ENCODE measurements at places on chromosomes 2 and 18.

GRCh38 chr2:206443735-206444527 is 599 bp downstream of the ADAM23 start:
- DNase-seq, result peak; percentile 3

DNA sequence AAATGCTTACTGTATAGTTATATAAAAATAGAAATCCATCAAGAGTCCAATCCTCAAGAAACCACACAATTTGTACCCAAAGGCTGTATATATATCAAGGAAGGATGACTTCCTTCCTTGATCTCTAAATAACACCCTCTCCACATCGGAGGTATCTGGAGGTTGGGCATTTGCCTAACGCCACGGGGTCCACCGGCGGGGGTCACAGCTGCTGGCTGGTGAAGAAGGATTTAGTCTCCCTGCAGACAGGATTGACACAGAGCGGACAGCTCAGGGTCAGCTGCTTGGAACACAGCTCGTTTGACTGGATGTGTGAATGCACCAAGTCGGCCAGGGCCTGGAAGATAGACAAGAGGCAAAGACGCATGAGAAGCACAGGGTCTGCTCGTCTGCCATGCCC is 36.0 kb downstream of the FECH start:
- no peak for DNase-seq

GRCh38 chr2:186653511-186653910 is 40.3 kb upstream of the FAM171B start:
- no peak for DNase-seq

DNA sequence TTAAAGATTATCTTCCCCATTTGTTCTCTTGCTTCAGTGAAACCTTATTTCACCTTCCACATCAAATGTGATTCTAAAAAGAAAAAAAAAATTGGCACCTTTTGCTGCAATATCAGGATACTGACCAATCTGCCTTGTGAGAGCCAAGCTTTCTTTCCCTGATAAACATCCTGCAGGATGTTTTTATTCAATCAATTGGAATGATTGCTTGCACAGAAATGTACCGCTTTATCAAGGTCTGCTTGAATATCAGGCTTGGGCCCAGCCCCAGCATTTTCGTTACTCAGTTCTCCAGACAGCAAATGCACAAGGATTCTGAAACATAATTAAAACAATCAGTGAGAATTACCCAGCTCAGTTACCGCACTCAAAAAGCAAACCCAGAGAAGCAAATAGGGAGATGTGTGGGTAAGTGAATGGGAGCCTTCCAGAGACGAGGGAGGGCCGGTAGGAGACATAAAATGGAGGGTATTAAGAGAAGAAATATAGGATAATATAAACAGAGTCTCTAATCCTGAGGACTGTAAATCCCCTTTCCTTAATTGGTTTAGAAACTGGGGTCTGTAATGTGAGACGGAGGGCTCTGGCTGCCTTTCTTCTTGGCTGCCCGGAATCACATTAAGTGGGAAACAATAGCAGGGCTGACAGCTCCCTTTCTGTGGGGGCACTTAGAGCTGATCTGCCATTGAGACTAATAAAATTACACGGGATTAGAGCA is 291.8 kb downstream of the ICOS start:
- DNase-seq, result no peak

DNA sequence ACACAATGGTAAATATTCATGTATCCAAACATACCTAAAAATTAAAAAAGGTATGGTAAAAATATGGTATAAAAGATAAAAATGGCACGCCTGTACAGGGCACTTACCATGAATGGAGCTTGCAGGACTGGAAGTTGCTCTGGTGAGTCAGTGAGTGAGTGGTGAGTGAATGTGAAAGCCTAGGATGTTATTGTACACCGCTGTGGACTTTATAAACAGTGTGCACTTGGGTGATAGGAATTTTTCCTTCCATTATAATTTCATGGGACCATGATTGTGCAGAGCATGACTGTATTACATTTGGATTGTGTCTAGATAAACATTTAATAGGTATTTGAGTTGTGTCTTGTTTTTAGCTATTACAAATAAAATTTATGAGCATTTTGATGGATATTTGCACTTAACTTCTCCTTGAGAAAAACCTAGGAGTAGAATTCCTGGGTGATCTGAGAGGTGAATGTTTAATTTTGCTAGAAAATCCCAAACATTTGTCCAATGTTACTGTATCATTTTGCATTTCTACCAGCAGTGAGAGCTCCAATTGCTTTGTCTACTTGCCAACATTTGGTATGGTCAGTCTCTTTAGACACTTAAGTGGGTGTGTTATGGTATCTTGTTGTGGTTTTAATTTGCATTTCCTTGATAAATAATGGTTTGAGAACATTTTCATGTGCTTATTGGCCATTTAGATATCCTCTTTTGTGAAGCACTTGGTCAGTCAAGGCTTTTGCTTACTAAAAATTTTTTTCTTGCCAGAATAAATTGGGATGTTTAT is 81.7 kb downstream of the BCL2L11 start:
- DNase-seq, result no peak

DNA sequence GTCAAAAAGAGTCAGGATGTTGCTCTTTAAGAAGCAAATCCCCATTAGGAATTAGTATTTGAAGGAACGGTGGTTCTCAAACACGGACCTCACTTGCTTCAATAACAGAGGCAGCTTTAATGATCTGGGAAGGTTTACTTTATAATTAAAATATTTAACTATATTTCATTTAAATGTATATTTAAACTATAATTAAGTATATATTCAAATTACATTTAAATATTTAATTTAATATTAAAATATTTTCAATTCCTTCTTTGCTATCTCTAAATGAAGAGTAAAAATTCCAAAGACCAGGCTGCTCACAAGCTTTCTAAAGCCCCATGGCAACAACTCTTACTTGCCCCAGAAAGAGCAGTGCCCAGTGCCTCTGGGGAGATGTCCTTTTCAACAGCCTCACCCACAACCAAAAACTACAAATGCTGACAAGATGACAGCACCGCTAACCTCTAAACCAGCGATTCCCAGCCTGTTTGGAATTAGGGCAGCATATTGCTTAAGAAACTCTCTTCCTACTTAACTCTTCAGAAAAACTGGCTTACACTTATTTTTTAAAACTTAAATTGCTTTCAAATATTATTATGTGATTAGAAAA is 62.9 kb upstream of the POU3F3 start:
- DNase-seq, result no peak

DNA sequence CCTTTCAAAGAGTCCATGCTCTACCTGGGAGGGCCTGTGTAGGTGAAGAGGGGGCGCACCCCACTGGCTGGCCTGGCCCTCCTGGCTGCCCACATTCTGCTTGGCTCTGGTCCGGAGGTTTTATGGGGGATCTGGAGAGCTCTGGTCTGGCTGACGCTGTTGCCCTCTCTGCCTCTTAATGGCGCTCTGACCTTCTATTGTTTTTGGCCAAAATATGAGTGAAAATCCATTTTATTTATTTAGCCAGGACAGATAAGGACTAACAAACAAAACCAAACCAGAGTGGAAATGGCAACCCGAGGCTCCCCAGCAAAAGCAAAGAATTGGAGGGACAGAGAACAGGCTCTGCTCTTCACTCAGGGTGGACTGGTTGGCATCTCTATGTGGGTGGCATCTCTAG is 45.7 kb downstream of the PRKCE start:
- DNase-seq, result no peak

GRCh38 chr18:30965237-30965636 is 77.3 kb downstream of the DSC3 start:
- DNase-seq, result no peak

GRCh38 chr2:30234180-30234971 is 3.0 kb downstream of the LBH start:
- no peak for DNase-seq

DNA sequence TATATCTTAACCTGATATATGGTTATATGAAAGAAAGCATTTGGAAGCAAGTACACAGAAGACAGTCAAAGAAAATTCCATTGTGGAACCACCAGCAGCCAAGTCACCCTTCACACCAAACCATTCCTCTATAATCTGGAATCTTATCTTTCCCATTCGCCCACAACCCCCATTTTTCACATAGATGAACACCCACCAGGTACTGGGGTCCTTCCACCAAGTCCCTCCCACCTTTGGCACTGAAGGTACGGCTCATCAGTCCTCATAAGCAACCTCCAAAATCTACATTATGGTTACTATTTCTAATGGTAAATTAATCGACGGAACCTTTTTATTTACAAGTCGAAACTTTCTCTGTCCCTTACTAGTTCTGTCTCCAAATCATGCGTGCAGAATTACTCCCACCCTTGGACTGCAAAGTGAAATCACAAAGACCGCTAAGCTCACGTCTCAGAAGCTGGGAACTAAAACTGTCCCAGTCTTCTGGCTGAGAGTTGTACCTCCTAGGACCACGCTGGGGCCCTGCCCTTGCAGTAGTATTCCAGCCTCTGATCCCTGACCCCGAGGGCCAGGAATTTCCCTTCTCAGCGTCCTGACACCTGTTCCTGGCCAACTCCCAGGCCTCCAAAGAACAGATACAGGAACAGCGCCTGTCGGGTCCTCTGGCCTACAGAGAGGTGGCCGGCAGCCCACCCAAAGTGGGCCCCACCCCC is 702 bp downstream of the OLA1 start:
- DNase-seq, result no peak

DNA sequence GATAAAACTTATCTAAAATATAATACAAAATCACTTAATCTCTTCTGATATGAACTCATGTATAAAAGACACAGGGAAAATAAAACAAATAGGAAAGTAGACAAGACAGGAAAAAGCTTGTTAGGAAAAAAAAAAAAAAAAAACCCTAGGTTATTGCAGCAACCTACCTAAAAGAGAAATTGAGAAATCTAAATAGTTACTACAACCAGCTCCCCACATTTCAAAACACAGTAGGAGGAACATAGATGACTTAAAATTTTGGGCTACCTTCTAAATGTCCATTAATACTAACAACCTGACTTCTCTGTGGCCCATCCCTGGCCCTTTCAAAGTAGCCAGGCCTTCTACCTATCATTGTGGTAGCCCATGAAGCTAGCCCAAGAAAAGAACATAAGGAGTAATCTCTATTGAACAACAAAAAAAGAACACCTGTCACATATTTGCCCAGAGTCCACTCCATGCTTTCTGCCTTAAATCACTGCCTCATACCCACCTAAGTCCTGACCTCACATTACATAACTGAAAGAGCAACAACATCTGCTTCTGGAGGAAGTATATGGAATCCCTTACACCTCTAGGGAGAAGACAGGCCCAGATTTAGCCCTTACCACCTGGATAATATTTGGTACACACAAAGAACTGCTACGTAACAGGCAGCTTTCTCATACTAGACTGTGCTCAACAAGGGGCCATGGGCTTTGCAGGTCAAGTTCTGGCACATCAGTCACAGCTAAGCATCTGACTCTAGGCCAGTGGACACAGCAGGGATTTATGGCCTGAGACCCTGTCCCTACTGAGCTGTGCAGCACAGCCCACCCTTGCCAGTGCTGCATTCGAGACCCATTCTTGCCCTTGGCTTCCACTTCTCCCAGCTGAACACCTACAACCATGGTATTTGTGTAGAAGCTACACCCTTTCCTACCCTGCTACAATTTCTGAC is 8.5 kb downstream of the SUCLG1 start:
- no peak for DNase-seq

DNA sequence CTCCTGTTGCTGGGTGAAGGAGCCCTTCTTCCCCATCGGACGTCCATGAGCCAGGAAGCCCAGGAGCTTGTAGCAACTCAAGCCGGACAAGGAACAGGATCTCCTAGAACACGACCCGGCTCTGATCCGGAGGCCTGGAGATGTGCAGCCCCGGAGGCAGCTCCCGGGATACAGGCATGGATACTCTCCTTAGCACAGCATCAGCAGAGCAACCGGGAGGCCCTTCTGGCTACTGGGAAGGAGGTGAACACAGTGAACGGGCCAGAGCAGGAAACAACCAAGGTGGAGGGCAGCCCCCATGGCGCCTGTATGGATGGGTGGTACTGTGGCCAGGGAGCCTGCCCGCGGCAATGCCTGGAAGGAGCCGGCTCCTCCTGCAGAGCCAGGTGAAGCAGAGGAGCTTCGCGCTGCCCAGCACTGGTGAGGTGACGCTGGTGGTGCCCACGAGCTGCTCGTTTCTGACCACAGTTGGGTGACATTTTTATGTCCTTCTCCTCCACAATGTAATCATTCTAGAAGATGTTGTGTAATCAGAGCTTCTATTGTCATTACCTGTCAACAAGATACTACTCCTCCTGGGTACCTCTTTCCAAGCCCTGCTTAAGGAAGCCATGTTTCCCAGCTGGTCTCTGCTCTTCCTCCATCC is 94.3 kb downstream of the TWIST2 start:
- DNase-seq, result no peak

DNA sequence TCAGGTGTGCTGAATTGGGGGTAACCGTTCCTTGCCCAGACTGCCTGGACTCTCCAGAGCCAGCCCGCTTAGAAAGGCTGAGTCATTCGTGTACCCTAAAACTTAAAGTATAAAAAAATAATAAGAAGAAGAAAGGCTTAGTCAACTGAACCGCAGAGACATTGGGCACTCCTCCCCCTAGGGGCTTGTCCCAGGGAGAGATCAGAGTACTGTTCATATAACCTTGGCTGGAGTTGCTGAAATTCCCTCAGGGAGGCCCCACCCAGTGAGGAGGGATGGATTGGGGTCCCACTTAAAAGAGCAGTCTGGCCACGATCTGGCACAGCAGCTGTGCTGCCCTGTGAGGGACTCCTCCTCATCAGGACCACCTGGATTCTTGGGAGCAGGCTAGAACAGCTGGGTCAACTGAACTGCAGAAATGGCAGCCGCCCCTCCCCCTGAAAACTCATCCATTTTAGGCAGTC is 37.2 kb downstream of the ANKRD12 start:
- no peak for DNase-seq

- no peak for DNase-seq
These were observed 82.5 kb downstream of the MGAT5 start for GRCh38 chr2:134336352-134336751.

DNA sequence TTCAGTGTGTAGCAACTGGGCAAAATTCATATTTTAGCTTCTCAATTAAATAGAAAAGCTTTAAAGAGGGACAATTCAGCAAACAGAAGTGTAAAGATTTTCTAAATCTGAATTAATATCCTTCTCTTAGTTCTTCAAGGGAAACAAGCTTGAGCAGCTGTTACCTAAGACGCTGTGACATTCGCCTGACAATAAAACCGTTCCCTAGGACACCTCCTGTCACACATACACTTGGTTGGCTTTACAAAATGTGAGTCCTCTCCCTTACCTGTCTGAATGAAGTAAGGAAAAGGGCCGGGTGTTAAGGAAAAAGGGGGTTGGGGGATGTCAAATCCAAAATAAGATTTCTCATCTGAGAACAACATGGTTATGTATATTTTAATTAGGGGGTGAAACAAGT is 2.1 kb downstream of the SERTAD2 start:
- peak; percentile 32 for DNase-seq

- DNase-seq, result no peak
These were observed 99.3 kb downstream of the STK39 start for GRCh38 chr2:168147830-168148794.

DNA sequence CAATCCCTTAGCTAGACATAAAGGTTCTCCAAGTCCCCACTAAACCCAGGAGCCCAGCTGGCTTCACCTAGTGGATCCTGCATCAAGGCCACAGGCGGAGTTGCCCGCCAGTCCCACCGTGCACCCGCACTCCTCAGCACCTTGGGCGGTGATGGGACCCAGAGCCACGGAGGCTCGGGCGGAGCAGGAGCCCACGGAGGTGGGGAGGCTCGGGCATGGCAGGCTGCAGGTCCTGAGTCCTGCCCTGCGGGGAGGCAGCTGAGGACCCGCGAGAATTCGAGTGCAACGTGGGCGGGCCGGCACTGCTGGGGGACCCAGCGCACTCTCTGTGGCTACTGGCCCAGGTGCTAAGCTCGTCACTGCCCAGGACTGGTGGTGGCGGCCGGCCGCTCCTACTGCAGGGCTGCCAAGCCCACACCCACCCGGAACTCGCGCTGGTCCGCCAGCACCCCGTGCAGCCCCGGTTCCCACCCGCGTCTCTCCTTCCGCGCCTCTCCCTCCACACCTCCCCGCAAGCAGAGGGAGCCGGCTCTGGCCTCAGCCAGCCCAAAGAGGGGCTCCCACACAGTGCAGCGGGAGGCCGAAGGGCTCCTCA is 31.7 kb upstream of the SPATA3 start:
- no peak for DNase-seq
